ENCODE measurements at places on chromosomes 6 and 20.

DNA sequence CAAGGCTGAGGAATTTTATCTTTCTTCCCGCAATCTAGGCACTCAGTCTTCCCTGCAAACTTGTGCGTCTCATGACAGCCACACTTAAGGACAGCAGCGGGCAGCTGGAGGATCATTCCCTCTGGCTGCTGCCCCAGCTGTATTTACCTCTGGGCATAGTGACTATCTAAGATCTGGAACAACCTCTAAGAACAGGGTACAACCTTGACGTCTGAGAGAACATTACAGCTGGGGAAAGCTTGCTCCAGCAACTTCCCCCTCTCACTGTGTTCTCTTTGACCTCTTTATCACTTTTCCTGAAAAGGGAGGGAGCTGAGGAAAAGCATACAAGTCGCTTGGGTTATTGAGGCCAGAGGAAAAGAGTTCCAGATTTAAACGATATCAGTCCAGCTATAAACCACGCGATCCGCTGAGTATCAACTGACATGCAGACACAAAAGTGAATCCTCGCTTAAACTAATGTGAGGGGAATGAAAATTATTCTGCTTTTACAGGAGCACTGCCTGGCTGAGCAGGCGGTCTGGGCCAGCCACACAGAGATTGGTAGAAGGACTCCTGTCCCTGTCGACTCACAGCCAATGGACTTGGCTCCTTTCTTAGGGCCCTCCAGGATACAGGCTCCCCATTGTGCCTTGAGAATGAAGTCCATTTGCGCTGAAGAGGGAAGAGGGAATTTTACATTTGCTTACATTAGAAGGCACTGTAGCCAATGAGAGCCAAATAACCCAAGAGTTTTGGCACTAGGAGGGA lies 153.3 kb downstream of the QRSL1 start:
- no peak for DNase-seq

DNA sequence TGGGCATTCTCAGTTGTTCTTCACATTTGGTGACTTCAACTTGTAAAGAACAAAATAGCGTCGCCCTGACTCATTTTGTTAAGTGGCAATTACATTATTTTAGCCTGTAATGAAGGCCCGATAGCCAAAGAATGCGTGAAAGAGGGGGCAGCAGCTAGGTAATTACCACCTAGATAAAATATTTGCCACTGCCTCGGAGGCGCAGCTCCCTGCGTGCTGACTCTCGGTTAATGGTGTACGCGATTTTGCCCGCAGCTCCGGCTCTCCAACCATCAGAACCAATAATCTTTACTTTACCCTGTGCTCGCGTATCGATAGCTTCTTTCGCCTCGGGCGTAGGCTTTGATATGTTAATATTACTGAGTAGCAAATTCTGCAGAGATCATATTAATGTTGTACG lies 8.7 kb downstream of the TFAP2D start:
- no peak for DNase-seq

DNA sequence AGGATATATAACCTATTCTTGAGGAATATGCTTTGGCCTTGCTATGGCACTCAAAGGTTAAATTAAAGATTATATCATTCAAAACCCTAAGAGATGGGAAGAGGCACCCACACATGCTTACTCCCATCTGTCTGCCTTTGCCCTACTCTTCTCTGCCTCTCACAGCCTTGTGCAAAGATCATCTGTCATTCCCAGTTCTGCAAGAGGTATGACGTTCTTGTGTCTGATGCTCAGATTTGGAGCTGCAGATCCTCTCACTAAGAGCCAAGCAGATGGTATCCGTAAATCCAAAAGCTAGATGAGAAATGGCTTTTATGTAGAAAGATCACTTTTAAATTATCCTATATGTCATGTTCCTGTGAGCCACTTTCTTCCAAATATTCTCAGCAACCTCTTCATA lies 112.0 kb downstream of the GPR63 start:
- DNase-seq, result no peak

- DNase-seq, result no peak
Observed at GRCh38 chr20:47379433-47380150, 23.1 kb upstream of the ZMYND8 start.

DNA sequence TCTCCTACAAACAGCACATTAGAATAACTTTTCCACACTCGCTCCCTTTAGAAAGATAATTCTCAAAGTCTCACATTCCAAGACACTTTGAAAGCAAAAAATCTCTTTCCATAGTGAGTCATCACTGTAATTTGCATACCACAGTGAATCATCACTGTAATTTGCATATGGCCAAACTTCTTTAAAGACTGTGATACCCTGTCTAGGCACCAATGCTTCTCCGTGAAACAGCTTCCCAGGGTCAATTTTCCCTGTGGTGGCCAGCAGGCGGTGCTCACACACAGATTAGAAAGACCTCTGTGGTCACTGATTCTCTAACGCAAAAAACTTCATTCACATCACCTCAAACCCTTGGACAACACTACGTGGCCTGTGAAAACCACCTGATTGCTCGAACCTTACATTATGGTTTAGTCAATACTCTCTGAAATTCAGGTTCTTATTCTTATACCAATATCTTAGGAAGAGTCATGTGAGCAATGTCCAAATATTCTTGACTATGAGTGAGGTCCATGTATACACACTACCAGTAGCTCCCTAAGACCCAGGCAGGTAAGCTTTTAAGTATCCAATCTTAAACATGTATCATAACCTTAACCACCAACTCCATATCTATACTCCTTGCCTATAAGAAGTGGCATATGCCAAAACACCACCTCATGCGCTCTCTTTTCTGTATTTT lies 78.5 kb upstream of the PHACTR1 start:
- peak; percentile 52 for DNase-seq

- no peak for DNase-seq
Observed at GRCh38 chr20:7703996-7704395, 236.3 kb downstream of the HAO1 start.

DNA sequence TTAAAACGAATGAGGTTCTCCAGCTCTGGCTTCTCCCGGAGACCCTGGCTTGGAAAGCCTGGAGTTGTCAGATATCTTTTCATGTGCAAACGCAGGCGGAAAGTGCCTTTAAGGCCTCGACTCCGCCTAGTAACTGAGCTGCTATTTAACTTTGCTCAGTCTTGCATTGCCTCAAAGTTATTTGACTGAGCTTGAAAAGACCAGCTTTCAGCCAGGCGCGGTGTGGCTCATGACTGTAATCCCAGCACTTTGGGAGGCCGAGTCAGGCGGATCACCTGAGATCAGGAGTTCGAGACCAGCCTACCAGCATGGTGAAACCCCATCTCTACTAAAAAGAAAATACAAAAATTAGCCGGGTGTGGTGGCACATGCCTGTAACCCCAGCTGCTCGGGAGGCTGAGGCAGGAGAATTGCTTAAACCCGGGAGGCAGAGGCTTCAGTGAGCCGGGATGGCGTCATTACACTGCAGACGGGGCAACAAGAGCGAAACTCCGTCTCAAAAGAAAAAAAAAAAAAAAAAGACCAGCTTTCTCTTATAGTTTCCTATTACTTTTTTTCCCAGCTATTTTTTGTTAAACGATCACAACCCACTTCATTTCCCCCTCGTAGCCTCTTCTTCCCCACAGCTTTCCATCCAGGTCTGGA lies 1.9 kb downstream of the GCNT2 start:
- DNase-seq, result no peak

DNA sequence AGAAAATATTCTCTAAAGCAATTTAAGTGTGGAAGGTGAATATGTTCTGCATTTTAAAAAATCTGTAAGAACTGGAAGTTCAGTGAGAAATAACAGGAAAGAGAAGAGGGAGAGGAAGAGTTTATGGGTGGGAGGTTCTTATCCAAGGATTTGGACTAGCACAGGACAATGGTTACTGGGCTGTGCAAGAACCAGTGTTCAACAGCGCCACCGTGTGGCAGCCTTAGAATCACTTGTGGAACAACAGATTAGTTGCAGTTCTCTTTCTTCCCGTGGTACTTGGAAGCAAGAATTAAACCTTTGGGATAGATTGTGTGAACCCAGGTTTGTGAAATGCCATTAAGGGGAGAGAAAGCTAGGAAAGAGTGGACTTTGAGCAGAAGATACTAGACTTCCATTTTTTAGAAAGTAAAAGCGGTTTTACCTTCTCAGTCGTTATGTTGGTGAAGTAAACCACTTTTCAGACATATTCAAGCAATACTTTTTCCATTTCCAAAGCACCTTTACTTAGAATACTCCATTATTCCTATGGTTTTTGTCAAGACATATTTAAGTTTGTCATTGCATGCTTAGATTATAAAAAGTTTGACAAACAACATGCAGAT lies 436.7 kb downstream of the RNF144B start:
- no peak for DNase-seq

- DNase-seq, result peak; percentile 48
Observed at GRCh38 chr6:7758456-7758855, 32.6 kb downstream of the BMP6 start.

GRCh38 chr20:50724851-50725723 lies 6.3 kb upstream of the PARD6B start:
- peak; percentile 68 for DNase-seq

DNA sequence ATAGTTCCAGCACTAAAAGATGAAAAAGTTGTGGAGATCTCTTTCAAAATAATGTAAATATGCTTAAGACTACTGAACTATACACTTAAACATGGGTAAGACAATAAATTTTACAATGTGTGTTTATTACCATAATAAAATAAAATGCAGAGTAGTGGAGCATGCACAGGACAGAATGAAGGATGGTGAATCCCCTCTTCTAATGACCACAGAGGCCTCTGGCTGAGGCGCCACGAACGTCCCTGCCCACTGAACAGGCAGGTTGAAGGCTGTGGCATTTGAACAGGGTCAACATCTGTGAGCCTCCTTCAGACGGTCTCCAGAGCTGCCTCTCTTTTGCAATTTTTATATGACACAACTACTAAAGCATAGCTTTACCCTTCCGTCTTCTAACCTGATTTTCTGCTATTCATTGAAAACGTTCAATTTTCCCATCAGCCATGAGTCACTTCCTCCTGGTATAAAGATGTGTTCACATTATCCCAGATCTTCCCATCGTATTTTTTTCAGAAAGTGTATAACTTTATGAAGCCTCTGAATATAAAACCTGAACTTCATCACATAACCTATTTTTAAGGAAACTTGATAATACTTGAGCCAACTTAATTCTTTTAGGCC lies 37.8 kb downstream of the ADGRF4 start:
- no peak for DNase-seq

DNA sequence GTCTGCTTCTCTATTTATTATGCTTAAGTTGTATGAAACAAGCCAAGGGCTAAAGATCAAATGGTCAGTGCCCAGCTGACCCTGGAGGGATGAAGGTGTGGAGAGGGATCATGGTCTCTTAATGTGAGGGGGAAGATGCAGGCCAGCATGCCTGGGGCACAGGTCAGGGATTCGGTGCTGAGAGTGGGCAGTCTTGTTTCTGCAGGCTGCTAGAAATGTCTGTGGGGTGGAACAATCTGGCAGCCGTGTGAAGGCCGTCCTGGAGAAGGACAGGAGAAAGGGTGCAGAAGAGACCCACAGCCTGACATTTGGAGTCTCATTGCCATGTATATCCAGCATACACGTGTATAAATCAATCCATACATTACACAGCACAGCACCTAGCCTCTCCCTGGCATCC lies 258.3 kb upstream of the MOCS1 start:
- DNase-seq, result no peak

DNA sequence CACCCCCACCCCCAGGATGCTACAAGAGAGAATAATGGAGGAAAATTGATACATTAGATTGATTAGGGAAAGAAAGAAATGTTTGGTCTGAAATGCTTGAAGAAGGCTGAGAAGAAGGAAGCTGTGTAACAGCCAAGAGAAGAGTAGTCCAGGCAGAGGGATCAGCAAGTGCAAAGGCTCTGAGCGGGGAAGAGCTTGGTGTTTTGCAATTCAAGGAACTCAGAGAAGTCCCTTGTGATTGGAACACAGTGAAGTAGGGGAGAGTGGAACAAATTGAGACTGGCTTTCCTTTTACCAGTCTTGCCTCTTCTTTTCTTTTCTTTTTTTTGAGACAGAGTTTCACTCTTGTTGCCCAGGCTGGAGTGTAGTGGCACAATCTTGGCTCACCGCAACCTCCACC lies 76.6 kb upstream of the CHD6 start:
- DNase-seq, result no peak

- no peak for DNase-seq
Observed at GRCh38 chr20:9672981-9673380, 158.6 kb downstream of the LAMP5 start.

DNA sequence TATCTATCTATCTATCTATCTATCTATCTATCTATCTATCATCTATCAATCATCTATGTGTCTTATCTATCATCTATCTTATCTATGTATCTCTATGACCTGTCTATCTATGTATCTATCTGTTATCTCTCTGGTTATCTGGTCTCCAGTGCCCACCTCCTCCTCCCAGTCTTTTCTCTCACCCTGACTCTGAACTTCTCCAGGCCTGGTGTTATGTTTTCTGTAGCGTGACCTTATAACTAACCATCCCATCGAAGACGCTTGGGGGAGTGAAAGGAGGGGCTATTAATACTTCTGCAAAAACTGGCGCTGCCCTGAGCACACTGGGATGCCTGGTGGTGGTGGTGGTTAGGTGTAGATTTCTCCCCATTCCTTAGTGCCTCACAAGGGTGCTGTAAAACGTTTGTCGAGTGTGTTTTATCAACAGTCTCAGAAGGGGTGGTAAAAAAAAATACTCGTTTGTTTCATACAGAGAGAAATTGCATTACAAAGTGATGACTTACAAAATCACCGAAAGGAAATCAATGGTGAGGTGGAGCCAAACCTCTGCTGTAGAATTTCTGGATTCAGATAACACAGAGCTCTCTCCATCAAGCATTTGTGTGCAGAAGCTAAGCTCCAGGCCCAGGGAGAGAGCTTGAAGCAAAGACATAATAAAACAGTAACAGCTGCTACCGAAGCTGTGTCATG lies 156.2 kb downstream of the BCAS1 start:
- no peak for DNase-seq

- DNase-seq, result no peak
Observed at GRCh38 chr20:35196313-35196712, 24.4 kb downstream of the PROCR start.

GRCh38 chr20:37192137-37192854 lies 12.9 kb upstream of the MROH8 start:
- peak; percentile 93 for DNase-seq

GRCh38 chr6:163956571-163957407 lies 542.3 kb downstream of the QKI start:
- DNase-seq, result peak; percentile 87

- DNase-seq, result no peak
Observed at GRCh38 chr6:159121486-159121885, 47.7 kb upstream of the FNDC1 start.

DNA sequence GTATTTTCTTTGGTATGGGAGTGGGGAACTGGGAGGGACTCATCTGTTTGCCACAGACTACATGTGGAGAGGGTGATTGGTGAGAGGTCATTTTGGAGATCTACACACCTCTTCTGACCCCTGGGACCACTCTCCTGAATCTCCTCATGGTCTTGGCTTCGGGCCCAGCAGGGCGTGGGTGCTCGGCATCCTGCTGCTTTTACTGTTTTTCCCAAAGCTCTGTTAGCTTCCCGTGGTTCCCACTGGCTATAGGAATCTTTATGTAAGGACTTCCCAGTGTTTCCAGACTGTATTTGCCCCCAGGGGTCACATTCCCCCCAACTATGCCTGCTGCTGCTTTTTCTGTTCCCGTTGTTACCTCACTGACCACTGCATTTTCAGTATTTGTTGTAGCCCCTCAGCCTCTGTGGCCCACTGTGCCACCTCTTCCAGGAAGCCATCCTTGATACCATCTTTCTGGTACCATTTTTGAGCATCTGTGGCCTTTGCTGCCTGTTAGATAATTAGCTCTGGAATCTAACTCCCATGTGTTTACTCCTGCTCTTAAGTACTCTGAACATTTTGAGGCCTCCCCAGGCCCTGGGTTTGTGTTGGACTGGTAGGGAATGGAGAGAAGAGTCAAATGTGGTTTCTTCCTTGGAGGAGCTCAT lies 14.9 kb downstream of the PLCG1 start:
- no peak for DNase-seq

GRCh38 chr6:158046201-158047126 lies 64.8 kb downstream of the SYNJ2 start:
- no peak for DNase-seq
